ENCODE measurements at places on chromosomes 12 and 14.

- DNase-seq: no peak
Observed at GRCh38 chr14:80695869-80696268, 245.7 kb downstream of the CEP128 start.

DNA sequence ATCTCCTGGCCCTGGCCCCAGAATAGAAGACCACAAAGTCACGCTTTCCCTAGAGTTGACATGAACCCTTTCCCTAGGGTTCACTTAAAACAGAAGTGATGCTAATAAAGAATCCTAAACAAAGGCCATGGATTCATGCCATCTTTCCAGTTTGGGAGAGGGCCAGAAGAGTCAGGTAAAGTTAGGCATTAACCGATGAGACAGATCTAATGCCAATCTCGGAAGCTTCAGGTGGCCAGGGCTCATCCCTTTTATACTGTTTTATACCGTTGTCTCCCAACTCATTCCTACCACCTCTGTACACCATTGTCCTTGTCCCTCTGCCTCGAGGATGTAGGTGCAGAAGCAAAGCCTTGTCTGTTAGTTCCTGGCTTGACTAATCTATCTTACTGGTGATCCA lies 22.8 kb upstream of the ACTR10 start:
- no peak for DNase-seq

DNA sequence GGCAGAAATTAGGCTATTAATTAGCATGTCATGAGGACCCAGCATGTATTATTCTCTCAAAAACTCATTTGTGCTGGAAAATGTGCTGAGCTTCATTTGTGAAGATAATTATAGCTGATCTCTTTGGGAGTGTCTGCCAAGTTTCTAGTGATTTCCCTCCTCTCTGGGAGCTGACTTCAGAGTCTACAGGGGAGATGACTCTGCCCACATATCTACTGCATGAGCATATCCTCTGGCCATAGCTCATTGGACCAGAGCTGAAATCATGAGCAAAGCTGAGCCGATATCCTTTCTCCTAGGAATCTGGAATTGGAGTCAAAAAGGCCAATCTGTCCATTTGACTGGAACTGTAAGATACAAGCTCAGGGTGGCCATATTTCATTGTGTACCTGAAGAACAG lies 5.9 kb downstream of the CCDC198 start:
- DNase-seq: no peak

- DNase-seq: no peak
Observed at GRCh38 chr14:39991041-39991440, 558.8 kb upstream of the FBXO33 start.

GRCh38 chr14:67757175-67757574 lies 55.5 kb downstream of the RDH12 start:
- DNase-seq: no peak

GRCh38 chr14:23366426-23366921 lies 1.5 kb upstream of the EFS start:
- no peak for DNase-seq

GRCh38 chr14:50270932-50271331 lies 39.6 kb upstream of the SOS2 start:
- no peak for DNase-seq

Data from bone marrow (tissue), 2 donors.